ENCODE measurements at places on chromosomes 6 and 20.

DNA sequence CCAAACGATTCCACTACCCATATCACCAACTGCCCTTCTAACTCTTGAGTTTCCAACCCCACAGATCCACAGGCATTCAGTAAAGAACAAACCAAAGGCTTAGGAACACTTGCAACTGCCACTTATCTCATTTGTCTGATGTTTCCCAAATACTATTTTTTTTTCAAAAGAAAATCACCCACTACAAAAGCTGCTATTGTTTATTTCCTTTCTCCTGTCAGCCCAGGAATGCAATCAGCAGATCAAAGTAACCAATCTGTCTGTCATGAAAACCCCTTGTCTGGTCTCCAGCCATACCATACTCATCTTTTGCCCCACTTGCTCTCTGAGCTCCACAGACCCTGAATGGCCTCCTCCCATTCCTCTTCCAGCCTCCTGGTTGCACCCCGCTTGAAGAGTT is 8.8 kb upstream of the CST8 start:
- no peak for DNase-seq

DNA sequence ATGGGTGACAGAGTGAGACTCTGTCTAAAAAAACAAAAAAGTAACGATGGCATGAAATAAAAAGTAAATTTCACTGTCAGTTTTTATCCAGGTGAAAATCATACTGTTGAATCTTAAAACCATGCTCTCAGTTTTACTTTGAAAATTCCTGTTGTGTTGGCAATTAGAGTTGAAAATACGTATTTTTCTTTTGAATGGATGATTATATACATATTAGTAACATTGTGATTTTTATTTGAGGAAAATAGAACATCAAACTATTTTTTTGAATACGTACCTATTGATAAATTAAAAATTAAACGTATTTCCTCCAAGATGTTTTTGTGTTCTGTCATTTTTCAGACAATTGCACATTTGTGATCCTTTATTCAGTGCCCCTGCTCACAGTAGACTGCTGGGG is 14.7 kb downstream of the CEP43 start:
- DNase-seq, result no peak

DNA sequence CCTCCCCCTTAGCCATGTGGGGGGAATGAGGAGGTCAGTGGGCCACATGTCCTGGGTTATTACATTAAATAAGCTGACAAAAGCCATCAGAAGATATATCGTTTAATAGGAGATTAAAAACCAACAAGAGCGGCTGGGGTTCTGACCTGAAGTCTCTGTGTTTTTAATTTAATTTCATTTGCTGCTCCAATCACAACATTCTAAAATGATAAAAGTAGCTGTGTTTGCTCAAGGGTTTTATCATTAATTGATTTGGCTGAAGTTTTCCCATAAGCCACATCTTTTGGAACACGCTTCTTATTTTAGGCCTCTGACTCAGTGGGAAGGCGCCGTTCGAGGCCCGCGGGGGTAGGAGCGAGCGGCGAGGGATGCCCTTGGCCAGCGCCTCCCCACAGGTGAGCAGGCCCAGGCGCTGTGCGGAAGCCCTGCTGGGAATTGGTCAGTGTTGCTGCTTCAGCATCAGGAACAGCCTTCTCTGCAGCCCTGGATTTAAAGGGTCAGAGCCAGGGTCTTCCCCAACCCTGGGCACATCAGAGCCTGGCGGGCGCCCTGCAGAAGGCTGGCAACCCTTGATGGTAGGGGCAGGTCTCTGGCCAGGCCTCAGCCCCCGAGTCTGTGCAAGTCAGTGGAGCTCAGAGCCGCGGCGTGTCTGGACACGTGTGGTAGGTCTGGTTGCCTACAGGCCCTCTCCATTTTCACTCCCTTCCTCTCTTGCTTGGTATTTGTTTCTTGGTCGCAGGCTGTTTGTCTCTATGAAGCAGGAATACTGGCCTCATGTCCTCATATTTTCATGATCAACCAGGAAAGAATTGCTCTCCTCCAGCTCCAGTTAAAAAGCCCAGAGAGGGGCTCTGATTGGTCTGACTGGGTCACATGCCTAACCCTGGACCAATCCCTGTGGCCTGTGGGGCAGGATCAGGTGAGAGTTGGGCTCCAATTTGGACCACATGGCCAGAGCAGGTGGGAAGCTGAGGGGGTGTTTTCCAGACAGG is 30.9 kb upstream of the MLN start:
- DNase-seq, result peak; percentile 35

DNA sequence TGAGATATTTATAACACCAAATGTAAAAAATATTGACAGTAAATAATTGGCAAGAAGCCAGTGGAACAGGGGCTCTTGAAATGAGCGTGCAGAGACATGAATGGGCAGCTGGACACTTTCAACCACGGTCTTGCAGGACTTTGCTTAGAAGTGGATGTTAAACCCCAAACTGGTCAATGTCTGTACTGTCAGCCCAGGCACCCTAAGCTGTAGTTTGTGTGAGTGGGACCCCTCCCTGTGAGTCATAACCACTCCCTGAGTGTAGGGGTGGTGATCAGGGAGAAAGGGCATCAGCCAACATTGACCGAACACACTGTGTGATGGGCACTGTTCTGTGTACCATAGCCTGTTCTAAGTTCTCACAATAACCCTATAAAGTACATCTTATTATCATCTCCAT is 108.6 kb downstream of the FIG4 start:
- no peak for DNase-seq

GRCh38 chr20:43243672-43244269 is 54.1 kb upstream of the PTPRT start:
- DNase-seq, result peak; percentile 47

- peak; percentile 73 for DNase-seq
Observed at GRCh38 chr20:56400001-56400640, 7.7 kb downstream of the CSTF1 start.

DNA sequence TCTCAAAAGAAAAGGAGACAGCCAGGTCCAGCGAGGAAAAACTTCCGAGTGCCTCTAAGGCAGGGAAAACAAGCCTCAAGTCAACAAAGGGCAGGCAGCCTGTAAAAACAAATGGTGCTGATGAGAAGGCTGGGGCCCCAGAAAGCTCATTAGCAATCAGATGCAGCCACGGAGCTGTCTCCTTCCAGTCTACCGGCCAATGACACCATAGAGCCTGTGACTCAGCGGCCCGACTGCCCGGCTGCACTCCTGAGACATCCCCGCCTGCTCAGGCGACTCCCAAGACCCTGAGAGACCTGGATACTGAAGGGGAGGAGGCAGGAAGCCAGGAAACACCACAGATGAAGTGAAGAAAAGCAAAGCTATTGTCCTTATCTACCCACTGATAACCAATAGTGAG is 120.1 kb upstream of the HDDC2 start:
- peak; percentile 80 for DNase-seq

DNA sequence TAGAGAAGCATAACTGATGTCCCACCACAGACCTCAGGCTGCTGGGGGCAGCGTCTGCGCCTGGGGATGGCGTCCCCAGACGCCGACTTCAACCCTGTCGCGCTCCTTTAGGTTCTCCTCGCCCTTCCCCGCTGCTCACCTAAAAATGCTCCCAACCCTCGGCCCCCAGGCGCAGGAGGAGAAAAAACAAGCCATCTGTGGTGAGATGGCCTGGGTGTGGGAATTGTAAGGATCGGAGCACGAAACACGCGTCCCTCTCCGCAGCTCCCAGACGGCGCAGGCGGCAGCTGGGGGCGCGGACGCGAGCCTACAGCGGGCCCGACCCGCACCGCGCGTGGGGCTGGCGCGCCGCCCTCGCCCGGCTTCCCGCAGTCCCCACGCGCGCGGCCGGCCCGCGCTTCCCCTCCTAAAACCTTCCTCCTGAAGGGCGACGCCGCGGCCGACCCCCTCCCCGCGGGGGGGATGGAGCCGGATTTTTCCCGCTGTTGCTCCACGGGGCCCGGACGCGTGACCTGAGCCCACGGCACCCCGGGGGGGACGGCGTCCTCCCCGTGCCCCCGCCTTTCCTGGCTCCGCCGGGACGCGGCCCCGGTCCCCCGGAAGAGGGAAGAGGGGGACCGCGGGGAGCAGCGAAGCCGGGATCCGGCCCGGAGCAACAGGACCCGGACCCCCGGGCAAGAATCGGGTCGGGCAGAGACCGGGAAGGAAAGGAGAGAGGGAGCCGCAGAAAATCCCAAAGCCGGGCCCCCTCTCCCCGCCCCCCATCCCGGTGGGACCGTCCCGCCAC is 611 bp downstream of the EPB41L2 start:
- DNase-seq, result peak; percentile 55

GRCh38 chr6:14452567-14453527 is 335.3 kb downstream of the CD83 start:
- no peak for DNase-seq

DNA sequence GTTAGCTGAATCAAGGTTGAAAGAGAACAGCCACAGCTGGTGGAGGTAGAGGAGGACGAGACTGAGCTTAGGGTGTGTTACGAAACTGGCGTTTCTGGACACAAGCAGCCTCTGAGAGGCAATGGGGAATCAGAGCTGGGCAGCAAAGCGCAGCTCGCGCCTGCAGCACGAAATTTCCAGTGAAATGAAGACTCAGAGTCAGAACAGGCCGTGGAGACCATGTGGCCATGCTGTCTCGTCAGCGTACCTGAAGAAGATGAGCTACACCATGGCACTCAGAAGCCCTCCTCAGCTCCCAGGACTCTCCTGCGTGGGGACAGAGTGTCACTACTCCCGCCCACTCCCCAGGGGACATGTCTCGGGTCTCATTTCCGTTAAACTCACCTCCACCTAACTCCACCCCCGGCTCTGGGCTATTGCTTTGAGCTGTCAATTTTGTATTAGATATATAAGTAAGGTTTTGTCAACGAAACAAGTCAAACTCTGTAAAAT is 256.9 kb downstream of the ERMARD start:
- DNase-seq, result no peak

DNA sequence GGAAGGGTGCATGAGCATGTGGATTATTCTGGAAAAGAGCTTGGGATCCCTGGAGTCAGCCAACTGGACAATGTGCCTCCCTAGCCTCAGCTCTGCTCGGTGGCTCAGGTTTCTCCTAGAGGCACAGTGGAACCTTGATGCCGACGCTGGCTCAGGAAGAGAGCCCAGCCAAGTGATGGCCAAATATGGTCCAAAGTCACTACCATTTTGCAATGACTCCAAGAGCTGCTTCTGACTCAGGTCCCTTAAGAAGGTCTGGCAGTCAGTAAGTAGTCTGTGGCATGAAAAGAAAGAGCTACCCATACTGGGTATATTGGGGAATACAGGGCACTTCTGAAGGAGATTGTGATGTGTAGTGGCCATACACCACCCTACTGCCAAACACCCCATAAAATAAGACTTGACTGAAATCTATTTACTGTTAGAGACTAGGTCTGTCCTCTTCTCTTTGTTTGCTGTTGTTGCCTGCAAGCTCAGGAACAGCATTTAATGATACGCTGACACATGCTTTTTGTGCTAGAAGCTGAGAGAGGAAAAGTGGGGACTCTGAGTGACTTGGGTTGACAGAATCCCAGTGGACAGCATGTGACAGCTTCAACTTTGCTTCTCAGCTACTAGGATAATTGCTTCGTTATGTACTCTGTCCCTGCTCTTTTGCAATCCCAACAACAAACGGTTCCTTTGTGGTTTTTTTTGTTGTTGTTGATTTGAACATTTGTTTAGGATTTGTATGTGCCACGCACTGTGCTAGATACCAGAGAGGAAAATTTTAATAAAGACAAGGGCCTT is 30.3 kb upstream of the OGFRL1 start:
- no peak for DNase-seq

- no peak for DNase-seq
Observed at GRCh38 chr6:20341096-20341495, 60.6 kb upstream of the E2F3 start.

Data from NCI-H82 (cell line).